ENCODE measurements at places on chromosomes 11 and 22.

GRCh38 chr11:8871171-8871775 is 39.7 kb upstream of the AKIP1 start:
- DNase-seq = peak; percentile 43

GRCh38 chr22:39431821-39432251 is 25.0 kb upstream of the MGAT3 start:
- no peak for DNase-seq

DNA sequence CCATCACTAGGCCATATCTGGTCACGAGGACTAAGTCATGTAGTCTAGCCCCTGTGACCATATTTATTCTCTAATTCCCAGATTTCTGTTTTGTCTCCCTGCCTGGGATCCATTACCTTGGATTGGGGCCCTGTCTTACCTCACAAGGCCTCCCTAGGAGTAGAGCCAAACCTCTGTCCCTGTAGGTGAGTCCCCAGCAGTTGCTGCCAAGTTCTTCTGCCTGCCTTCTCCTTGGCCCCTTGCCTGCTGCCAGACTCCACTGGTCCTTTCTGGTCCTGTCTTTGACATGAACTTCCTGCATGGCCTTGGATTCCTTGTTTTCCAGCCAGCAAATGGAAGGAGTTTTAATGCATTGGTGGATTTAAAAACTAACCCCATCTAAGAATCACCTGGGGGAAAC is 35.6 kb upstream of the CADM1 start:
- no peak for DNase-seq

GRCh38 chr11:20243974-20244373 is 83.7 kb upstream of the DBX1 start:
- DNase-seq = no peak

- DNase-seq = no peak
Observed at GRCh38 chr11:100769617-100770016, 82.5 kb downstream of the ARHGAP42 start.

DNA sequence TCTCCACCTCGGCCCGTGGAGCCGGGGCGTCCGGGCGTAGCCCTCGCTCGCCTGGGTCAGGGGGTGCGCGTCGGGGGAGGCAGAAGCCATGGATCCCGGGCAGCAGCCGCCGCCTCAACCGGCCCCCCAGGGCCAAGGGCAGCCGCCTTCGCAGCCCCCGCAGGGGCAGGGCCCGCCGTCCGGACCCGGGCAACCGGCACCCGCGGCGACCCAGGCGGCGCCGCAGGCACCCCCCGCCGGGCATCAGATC is 439 bp downstream of the YAP1 start:
- DNase-seq = no peak

- no peak for DNase-seq
Observed at GRCh38 chr11:44110231-44110679, 14.8 kb downstream of the EXT2 start.

DNA sequence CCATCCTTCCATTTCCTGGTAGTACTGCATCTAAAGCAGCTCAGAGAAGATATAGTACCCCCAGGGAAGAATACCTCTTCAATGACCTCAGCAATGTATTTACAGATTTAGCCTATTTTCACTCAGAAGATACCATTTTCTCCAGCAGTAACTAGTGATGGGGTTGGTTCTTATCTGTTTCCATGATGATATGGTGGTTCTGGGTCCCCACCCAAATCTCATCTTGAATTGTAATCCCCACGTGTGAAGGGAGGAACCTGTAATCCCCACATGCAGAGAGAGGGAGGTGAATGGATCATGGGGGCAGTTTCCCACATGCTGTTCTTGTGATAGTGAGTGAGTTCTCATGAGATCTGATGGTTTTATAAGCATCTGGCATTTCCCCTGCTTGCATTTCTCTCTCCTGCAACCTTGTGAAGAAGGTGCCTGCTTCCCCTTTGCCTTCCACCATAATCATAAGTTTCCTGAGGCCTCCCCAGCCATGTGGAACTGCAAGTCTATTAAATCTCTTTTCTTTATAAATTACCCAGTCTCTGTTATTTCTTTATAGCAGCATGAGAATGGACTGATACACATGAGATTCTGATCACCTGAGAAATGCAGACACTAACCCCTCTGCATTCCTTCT is 139.2 kb downstream of the CCDC81 start:
- no peak for DNase-seq

GRCh38 chr11:92109466-92109865 is 115.2 kb upstream of the FAT3 start:
- DNase-seq = no peak

DNA sequence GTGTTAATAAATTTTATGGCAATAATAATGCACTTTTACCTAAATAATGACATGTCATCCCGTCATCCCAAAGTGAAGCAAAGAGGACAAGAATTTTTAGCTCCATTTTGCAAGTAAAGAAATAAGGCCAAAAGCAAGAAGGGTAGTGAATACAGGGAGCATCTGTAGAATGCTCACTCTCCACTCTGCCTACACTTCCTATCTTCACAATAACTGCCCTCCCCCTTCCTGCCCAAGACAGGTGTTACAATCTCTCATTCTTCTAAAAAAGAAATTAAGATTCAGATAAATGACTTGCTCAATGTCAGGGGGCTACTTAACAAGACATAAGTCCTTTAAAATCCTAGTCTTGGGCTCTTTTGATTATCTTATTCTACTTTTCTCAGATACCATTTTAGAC is 8.9 kb downstream of the RDX start:
- no peak for DNase-seq

DNA sequence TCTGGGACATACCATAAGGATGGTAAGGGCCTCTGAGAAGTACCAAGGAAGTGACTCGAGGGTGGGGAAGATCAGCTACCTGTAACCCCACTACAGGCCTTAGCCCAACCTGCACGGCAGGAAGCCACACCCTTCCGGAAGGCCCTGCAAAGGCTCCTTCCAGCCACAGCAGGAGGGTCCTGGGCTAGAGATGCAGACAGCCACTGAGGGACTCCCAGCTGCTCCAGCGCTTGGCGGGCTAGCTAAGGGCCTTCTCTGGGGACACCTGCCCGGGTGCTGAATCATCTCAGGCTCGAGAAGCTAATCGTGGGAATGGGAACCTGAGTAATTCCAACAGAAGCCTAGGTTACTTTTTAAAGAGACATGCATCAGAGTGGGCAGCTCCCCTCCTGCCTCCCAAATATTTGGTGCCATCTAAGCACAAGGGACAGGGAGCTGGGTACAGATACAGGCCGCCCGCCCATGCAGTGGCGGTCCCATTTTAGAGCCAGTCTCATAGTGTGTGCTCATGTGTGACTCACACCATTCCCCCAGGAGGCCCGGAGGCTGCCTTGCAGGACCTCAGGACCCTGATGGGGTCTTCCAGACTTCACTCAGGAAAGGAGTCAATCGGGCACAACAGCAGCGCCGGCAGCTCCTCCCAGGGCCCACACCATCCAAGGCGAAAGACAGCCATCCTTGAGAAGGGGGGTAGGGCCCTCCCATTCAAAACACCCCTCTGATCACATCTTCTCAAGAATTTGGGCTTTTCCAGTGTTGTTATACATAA is 8.0 kb downstream of the MYH9 start:
- no peak for DNase-seq

DNA sequence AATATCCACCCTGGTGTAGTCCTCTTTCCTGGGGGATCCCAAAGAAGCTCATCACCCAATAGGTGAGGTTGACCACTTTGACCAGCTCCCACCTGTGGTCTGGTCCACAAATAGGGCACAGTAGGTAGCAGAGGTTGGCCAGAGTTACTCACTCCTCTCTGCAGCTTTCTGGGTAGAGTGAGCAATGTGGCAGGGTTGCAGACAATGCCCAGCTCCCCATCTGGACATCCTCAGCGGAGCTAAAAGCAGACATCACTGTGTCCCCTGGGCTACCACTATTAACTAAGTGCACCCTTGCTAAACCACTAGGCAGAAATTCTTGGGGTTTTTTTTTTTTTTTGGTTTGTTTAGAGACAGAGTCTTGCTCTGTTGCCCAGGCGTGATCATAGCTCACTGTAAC is 48.4 kb upstream of the TP53I11 start:
- DNase-seq = no peak

- no peak for DNase-seq
Observed at GRCh38 chr11:111001986-111002611, 243.4 kb upstream of the POU2AF2 start.

DNA sequence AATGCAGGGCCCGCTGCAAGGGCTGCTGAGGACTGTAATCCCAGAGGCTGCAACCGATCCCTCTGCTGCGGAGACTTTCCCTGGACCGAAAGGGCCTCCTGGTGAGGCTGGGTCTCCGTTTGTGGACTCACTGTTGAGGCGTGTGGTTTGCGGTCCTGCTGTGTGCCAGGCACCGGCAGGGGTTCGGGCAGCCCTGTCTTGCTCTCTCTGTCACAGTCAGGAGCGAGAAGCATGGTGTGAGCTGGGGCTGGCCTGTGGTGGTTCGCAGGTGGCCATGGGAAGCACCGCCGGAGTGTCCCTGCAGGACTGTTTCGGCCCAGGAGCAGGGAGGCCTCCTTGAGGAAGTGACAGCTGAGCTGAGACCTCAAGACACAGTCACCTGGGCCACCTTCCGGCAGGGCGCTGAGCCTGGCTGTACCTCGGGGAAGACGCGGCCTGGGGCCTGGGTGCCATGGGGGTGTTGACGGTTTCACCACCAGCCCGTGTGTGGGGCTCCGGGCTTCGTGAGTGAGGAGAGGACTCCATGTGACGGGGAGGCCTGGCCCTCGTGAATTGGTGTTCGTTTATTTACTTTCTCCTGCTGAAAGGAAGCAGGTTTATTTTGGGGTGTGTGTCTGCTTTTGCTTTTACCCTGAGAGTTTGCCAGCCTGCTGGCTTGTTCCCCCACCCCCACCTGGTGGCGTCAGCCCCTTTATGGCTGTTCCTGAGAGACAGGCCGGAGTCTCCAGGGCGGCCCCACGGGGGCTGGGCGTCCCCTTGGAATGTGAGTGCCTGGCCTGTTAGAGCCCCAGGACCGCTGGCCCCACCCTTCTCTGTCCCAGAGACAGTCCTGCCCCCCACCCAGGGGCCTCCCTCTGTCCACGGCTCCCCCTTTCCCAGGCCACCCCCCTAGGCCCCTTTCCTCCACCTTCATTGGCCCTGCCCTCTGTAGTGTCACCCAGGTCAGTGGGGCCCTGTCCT is 122.5 kb downstream of the KCNQ1OT1 start:
- DNase-seq = no peak

GRCh38 chr11:41414771-41415440 is 44.5 kb downstream of the LRRC4C start:
- DNase-seq = no peak

GRCh38 chr11:128490092-128490491 is 97.3 kb downstream of the ETS1 start:
- no peak for DNase-seq

- DNase-seq = peak; percentile 32
Observed at GRCh38 chr11:121473064-121473777, 20.5 kb upstream of the SORL1-AS1 start.

DNA sequence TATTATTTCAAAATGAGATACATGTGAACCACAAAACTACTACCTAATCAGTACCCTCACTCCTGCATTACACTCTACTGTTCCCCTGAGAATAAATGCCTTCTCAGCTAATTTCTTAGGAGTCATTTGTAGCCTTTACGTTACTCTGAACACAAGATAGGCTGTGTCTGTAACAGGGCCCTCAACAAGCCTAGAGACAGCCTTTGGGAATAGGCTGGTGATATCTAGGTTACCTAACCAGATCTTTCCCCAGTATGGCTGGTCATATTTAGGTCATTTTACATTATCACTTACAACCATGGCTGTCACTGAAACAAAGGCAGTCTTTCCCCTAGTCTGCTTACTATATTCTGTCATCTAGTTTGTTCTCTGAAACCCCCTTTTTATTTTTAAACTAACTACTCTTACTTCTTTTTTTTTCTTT is 14.2 kb downstream of the ATM start:
- DNase-seq = no peak

All from C1 segment of cervical spinal cord (tissue), 14 donors.